ENCODE measurements at places on chromosomes 4 and X.

- DNase-seq = no peak
Observed at GRCh38 chrX:9122519-9123245, 88.8 kb upstream of the FAM9B start.

DNA sequence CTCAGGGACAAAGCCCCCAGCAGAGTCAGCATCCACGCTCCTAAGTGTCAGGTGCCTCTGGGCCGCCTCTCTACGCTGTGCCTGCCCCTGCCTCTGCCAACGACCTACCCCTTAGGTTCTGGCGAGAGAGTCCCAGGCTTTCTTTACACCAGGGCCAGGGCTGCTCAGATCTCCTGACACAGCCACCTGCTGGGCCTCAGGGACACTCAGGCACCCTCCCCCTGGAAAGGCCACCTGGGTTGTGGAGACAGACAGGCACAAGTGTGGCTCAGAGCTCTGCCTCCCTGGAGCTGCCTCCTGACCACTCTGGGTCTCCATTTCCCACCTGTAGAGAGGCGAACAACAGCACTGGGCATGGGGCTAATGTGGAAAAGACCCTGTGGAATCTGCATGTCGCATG is 90.0 kb upstream of the ADRA2C start:
- DNase-seq = no peak

GRCh38 chr4:90219822-90220221 is 92.6 kb downstream of the CCSER1 start:
- no peak for DNase-seq

GRCh38 chrX:97065973-97066372 is 182.3 kb downstream of the RPA4 start:
- DNase-seq = no peak

- DNase-seq = no peak
Observed at GRCh38 chr4:185638548-185639301, 103.4 kb upstream of the PDLIM3 start.

DNA sequence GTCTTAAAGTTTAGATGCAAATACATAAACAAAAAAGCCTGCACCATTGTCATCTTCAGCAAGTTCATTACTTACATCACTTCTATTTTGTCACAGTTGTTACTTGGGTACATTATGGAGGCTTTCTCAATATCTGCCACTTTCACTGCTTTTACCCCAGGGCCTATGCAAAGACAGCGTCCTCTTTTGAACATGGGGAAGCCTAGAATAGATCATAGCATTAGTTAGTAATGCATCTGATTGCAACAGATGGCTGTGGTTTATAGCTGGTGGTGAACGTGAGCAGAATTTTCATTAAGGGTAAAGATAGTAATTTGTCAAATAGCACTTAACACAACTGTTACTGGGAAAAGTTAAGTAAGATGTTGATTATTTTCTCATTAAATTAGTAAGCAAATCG is 729 bp downstream of the CXCL11 start:
- no peak for DNase-seq

DNA sequence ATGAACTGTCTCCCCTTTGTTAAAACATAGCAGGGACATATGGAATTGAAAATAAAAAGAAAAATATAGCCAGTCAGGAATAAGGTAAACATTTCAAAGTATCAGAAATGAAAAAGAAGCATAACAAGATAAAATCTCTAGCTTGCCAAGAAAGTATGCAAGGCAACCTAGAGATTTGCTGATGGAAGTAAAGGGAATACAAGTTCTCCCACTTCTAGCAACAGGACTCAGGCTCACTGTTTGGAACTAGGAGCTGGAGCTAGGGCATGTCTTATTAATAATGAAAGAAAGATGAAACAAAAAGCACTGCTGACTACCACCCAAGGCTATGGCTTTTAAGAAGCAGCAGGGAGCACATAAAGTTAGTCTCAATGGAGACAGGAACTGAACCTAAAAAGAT is 18.2 kb downstream of the ANKRD50 start:
- DNase-seq = no peak

- no peak for DNase-seq
Observed at GRCh38 chrX:130081421-130082045, 28.8 kb downstream of the ELF4 start.

DNA sequence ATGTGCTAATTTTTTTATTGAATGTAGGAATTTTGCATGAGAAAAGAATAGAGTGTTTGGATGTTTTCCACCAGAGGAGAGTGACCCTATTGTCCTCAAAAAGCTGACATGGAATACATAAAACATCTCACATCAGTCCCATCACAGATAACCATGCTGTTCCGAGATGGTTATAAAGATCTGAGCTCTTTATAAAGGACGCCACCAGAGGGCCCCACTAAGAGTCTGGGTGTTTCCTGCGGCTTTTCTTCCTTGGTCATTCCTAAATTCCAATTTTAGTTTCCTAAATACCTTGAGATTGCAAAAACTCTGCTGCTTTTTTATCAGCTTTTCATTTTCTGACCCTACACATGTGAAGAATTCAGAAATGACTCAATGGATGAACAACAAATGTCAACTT is 504.5 kb upstream of the FRG1 start:
- DNase-seq = peak; percentile 11

- peak; percentile 58 for DNase-seq
Observed at GRCh38 chr4:7192252-7193029, at the start of gene SORCS2. TSS of gene SORCS2 (plus strand) at chr4:7192538.
